MV-4-11 (cell line): ENCODE measurements at places on chromosomes 4 and X.
A peak's percentile ranks its signal among the peaks of the same experiment; 100 is the strongest.

GRCh38 chr4:22869235-22869634 is 176.5 kb downstream of the GBA3 start:
- peak; percentile 34 for DNase-seq

DNA sequence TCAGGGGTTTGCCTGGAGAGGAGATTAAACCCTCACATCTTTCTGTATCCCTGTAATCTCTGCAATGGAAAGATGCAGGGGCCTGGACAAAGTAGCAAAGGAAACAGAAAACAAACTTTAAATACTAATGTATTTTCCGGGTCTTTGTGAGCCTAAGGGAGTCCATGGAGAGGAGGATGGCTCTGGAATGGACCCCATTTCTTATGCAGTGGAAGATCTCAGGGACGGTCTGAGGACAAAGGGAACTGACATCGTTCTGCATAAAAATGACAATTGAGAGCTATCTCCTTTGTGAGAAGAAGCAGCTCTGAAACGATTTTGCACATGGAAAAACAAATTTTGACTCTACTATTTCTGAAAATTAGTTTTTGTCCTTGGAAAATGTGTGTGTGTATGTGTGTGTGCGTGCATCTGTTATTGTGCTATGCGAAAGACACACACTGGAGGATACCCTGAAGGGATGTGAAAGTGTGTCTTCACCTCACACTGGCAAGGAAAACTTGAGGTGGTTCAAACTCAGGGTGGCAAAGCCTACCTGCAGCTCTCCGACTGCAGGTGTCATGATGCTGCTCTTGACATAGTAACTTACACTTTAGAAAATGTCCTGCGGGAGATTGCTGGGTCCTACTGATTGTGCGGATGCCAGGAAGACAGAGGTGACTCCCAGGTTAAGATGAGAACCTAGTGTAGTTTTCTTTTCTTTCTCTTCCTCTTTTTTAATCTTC is 126.4 kb upstream of the JADE1 start:
- DNase-seq: no peak

GRCh38 chr4:81541161-81541945 is 69.6 kb upstream of the RASGEF1B start:
- no peak for DNase-seq

- DNase-seq: no peak
Observed at GRCh38 chr4:114734594-114734993, 136.0 kb downstream of the UGT8 start.

DNA sequence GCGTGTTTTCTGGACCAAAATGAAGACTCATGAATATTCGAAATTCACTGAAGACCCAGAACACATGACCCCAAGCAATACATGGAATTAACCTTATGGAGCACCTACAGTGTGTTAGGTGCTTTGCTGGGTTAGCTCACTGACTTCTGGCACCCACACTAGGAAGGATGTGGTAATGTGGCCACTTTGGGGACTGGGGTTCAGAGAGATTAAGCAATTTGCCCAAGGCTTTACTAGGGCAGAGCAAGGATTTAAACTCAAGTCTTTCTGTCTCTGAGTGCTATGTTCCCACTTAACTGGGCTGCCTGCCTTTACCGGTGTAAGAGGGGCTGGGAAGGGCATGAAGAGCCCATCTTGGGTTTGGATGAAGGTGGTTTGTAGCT is 162.0 kb upstream of the ATP6AP2 start:
- DNase-seq: peak; percentile 54

GRCh38 chrX:51484616-51485015 is 11.8 kb downstream of the NUDT11 start:
- no peak for DNase-seq

DNA sequence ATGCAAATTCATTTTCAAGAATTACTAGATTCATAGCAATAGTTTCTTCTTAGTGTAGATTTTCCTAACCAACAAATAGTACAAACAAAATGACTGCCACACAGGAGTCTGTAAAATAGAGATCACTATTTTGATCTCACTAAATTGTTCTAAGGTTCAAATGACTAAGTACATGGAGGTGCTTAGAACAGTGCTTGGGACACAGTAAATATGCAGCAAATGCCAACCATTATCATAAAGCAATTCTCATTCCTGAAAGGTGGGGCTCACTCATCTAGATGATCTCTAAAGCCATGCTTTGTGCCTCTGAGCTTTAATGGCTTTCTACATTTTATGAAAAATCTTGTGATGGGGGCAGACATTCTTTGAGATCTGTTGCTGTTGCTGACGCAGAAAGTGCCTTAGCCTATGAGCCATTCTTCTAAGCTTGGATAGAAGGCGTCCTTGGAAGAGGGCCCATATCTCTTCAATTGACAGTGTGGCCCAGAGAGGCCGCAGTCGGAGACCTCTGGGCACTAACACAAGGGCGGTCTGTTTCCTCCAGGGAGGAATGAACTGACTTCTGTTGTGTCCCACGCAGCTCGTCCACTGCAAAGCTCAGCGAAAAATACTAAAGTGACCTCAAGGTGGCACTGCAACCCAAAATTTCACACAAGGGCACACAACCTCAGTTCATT is 23.5 kb downstream of the TLR10 start:
- peak; percentile 52 for DNase-seq

DNA sequence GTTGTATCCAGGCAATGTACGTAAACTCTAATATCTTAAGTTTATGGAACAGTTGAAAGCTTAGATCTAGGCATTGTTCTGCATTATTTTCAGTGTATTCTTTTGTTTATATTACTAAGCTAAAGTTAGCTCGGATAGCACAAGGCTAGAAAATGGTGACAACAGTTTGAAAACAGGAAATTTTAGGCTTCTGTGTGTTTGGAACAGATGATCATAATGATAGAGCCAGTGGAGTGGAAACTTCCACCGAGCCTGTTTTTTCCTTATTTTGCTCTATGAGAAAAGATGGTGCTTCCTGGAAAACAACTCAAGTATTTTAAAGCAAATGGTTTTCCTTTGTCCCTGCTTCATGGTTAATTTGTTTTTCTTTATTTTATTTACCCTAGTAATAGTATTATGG is 70.8 kb downstream of the GAB1 start:
- no peak for DNase-seq

GRCh38 chrX:100643956-100644860 is at the start of gene SRPX2:
Gene SRPX2, plus strand, starts transcription at chrX:100644199. Its CDS starts 2,124 bp downstream, at chrX:100646323.
- DNase-seq: peak; percentile 82

DNA sequence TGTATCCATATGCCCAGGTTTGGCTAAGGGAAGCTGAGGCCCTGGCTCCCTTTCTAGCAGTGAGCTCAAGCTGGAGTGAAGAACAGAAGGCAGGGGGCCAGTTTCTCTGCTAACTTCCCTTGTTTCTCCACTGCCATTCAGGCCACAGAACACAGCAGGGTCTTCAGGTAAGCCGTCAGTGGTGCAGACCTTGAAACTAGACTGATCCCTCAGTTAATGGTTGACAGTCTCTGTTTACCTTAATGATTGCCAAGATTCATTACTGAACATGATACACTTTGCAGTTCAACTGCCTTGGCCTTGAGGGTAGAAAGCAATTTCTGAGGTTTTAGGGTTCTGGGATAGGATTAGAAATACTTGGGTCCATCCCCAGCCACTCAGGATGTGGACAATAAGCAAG is 8.9 kb upstream of the GJB1 start:
- no peak for DNase-seq

GRCh38 chr4:6760865-6761264 is 21.7 kb upstream of the KIAA0232 start:
- DNase-seq: no peak

- no peak for DNase-seq
Observed at GRCh38 chr4:95761871-95762270, 78.0 kb upstream of the PDHA2 start.

DNA sequence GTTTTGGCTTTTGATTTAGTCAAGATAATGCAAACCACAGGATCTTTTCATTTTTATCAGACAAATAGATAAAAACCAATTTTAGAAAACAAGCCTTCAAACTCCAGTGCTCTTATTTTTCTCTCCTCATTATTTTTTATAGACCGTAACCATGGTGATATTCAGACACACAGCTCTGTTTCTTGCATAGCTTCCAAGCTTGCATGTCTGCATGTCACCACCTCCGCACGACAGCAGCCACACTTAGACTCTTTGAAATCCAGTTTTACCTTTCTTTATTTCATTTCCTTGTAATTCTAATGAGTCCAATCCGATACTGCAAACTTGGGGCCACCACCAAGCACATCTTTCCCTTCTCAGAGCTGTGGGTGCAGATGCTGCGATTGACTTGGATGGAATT is 94.3 kb upstream of the GPM6A start:
- DNase-seq: no peak
